ENCODE measurements at places on chromosomes 2 and 18.

GRCh38 chr2:178819147-178819875 lies 12.1 kb upstream of the TTN start:
- no peak for DNase-seq

DNA sequence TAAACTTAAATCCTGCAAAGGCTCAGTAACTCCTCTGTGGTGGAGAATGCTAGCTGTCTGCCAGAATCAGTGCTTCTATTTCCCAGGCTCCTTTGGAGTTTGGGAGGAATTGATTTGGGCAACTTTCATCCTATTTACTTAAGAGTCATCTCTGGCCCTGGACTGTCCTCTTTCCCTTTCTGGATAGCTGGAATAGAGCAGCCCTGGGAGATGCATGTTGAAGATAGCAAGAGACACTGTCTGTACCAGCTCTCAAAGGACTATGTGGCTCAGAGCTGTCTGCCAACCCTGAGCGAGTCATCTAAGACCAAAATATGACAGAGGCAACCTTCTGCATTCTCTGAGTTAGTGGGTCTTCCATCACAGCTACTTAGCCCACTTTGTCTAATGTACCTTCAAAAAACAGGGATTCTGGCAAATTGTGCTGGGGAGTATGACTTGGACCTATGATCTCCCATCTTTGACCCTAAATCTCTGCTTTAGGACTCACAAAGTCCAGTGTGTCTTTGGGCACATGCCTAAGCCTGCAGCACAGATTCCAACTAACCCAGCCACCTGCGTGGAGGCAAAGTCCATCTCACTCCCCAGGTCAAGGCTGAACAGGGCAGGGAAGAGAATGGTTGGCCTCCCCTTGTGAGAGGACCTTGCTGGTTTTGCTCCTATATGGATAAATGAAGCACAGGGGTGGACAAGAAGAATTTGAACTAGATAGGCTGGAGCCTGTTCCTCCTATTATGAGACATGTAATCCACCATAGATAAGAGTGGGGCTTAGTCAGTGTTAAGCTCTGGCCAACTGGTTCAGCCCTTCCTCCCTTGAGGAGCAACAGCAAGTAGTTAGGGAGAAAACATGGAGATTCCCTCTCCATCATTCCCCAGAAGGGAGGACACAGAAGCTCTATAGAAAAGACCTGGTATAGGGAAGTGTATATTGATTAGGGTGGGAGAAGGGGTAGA lies 99.1 kb upstream of the PELI1 start:
- DNase-seq, result no peak

DNA sequence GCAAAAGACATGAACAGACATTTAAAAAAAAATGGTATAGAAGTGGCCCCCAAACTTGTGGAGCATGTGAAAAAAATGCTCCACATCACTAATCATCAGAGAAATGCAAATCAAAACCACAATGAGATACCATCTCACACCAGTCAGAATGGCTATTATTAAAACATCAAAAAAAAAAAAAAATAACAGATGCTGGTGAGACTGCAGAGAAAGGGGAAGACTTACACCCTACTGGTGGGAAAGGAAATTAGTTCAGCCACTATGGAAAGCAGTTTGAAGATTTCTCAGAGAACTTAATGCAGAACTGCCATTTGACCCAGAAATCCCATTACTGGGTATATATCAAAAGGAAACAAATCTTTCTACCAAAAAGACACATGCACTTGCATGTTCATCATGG lies 164.8 kb downstream of the RIT2 start:
- no peak for DNase-seq

GRCh38 chr2:170216981-170217380 lies 39.0 kb downstream of the MYO3B start:
- DNase-seq, result no peak

DNA sequence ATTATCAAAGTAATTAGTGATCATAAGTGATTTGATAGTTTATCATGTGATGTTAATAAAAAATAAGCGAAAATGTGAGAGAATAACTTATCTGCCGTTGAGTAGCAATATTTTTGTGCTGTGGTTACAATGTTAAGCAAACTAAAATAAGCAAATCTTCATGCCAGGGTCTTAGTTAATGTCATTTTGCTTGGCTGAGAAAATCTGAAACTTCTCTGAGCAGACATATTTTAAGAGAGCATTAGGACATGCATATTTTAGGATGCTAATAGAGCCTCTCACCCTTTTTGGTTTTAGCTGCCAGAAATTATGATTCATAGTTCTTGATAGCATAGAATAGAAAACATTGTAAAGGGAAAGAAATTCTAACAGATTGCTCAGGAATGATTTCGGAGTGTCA lies 233.5 kb upstream of the ZEB2 start:
- DNase-seq, result no peak

DNA sequence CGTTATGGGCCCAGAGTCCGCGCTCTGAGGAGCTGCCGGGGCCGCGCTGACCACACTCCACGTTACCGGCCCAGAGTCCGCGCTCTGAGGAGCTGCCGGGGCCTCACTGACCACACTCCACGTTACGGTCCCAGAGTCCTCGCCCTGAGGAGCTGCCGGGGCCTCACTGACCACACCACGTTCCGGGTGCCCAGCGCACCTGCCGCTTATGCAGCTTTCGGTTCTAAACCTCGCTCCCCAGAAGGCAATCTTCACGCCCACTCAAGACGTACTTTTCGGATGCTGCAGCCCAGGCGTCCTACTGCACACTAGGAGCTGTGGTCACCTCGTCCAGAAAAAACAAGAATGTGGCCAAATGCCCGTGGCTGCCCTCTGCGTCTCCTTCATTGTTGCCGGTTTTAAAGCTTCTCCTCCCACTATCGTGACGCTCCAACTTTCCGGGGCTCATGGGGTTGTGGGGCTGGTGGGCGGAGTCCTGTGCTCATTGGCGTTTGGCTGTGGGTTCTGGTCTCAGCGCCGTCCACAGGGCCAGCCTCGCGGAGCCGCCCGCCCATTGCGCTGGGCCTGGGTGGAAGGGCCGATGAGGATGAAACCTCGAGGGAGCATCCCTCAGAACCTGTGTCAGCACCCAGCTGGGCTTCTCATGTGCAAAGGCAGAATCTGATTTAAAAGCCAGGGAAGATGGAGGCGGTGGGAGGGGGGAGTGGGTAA lies 11.9 kb downstream of the KCNG2 start:
- no peak for DNase-seq

- DNase-seq, result no peak
Measured at GRCh38 chr2:108575132-108575966, 41.1 kb downstream of the LIMS1 start.

DNA sequence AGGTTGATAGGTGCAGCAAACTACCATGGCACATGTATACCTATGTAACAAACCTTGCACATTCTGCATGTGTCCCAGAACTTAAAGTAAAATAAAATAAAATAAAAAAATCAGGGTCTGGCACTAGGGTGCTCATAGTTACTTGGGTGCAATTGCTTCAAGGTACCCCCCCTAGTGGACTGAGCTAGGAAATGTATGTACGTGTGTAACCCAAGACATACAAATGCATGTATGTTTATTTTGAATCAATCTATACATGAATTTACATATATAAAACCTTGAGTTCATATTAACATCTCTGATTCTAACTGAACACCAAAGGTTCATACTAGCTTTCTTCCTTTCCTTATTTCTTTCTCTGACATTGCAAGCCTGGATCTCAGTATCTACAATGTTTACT lies 51.5 kb downstream of the USP37 start:
- no peak for DNase-seq

DNA sequence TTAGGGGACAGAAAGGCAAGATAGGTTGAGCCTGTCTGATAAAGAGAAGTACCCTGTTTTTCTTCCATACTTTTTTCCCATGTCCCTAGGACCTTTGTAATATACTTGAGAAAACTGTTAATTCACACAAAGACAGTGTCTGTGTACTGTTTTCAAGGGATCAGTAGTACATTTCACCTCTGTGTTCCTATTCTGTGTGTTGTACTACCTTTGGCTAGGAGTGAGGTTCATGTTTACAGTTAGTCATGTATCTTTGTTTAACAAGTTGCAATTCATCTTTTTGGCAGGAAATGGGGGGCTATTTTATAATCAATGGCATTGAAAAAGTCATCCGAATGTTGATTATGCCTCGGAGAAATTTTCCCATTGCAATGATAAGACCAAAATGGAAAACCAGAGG lies 6.7 kb downstream of the POLR1B start:
- DNase-seq, result no peak

DNA sequence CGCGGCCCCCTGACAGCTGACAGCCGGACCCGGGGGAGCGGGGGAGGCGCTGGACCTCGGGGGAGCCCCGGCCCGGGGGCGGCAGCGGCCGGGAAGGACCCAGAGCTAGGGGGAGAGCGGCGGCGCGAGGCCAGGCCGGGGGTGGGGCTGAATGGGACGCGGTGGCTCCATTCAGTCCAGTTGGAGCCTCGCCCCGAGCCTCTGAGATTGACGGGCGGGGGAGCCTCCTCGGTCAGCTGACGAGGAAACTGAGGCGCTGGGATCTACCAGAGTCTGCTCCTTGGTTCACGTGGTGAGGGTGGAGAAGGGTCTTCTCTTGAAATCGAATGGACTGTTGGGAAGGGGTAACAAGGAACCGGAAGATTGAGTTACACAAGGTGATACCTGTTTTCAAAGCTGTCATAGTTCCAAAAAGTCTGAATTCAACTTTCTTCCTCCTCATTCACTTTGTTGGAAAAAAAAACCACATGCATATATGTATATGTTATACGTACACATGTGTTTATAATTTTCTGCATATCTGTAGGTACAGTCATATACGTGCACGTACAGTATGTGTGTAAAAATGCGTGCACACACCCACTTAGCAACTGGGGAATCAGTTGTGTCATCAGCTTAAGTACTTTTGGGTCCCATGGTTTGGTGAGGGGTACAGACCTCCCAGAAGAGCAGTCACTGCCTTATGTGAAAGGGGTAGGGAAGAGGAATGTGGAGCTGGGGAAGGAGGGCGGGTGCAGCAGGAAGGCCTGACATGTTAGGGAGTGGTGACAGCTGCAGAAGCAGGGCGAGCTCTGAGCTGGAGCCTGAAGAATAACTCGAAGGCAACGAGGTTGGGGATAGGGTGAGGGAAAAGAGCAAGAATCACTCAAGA lies 628 bp downstream of the PPP1R7 start:
- DNase-seq, result peak; percentile 84

DNA sequence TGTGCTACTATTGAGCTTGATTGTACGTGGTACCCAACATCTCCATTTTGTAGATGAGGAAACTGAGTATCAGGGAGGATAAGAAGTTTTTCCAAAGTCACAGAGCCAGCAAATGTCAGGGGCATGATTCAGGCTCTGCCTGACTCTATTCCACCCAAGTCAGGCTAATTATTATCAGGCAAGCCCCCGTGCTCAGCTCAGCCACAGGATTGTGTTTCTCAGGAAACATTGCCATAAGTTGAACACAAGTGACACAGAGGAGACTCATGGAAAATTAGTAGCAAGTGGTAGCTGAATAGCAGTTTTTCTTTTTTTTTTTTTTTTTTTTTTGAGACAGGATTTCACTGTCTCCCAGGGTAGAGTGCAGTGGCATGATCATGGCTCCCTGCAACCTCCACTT lies 260.5 kb downstream of the C1D start:
- DNase-seq, result no peak

DNA sequence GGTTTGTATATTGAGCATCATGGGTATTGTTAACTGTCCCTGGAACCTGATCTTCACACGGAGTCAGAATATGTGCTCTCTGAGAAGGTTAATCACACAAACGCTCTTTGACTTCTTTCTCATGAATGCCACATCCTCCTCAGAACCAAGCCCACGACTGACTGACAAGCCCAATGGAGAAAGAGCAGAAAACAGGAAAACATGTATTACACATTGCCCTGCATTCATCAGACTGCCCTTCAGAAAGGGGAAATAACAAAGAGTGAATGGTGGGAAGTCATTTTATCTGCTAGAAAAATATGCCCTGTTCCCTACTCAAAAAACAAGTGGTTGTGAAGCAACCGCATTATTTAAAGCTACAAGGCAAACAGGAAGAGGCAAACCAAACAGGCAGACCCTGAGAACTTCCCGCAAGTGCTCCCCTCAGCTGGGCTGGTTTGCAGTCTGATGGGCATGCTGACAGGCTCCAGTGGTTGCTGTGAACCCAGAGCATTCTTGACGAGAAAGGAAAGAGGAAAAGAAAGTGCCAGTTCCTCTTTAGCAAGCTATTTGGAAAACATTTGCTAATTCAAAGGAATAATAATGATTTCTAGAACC lies 172.9 kb upstream of the SETBP1 start:
- peak; percentile 57 for DNase-seq

DNA sequence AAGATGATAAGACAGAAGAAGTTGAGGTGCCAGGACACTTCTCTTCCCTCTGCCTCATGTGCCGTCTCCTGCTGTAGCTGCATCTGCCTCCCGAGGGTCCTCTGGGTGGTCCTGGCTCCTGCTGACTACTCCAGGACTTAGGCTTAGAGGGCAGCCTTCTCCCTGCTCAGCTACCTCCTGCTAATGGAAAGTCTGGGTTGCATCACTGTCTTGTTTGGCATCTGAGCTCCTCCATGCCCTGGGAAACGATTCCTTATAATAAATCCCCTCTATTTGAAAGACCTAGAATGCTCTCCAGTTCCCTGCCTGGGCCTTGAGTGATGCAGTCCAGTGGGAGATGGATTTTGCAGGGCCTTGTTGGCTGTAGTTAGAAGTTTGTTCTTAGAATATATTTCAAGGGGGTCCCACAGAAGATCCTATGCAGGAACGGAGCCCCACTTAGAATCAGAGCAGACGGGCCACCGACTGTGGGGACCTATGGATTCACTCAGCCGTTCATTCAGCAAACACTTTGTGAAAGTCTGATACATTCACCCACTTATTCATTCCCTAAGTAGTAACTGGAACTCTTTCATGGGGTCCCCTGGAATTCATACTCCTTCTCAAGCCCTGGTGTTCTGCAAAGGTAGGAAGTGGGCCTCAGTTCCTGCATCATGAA lies 269.8 kb upstream of the HDAC4 start:
- no peak for DNase-seq

DNA sequence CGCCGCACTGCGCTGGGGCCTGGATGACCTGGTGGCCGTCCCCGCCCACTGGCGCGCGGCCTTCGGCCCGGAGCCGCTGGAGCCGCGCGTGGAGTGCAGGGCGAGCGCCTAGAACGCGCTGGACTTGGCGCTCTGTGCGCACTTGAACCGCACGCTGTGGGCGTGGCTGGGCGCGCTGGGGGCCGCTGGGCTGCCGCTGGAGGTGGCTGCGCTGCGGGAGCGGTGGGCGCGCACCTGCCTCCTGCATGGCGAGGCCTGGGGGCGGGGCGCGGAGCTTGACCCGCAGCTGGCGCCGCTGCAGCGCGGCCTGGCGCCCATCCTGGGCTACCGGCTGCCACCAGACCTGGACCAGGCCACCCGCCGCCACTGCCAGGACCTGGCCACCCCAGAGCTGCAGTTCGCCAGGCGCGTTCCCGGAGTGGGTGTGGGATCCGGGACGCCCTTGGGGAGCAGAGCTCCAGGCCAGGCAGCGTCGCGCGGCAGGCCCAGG lies 9.9 kb downstream of the AQP12B start:
- DNase-seq, result peak; percentile 55
